ENCODE measurements at places on chromosomes 11 and 22. TPM values are rescaled to one million over a fixed set of nuclear protein-coding genes. Genes with fewer than 3 reads are reported as not detected.

MS4A2 gene
- 6.1 TPM for total RNA-seq

CXCR5 gene
- not detected for total RNA-seq

HPX gene
- 0.90 TPM for total RNA-seq

DNAL4 gene
- 16.3 TPM for total RNA-seq

CACNA1I gene
- total RNA-seq: 0.03 TPM

HEPN1 gene
- total RNA-seq: not detected

RIMBP3B gene
- 0.10 TPM for total RNA-seq
